Bladder microvascular endothelial cell (primary cell): ENCODE measurements at places on chromosomes 5 and 9. TPM values are rescaled to one million over a fixed set of nuclear protein-coding genes. Genes with fewer than 3 reads are reported as not detected.

SLC6A18 gene
- not detected in 2 replicates for total RNA-seq

CYFIP2 gene
- 9.4 and 30.6 TPM in 2 replicates for total RNA-seq

PCDHAC2 gene
- 0.19 and 0.32 TPM in 2 replicates for total RNA-seq

DHX29 gene
- 16.0 and 24.7 TPM in 2 replicates for total RNA-seq

DBH gene
- total RNA-seq, result not detected in 2 replicates

SIL1 gene
- total RNA-seq, result 48.4 and 60.6 TPM in 2 replicates

GRK6 gene
- 21.2 and 30.5 TPM in 2 replicates for total RNA-seq

FBP1 gene
- 0.49 and 0.57 TPM in 2 replicates for total RNA-seq

TICAM2 gene
- total RNA-seq, result 0.63 and 0.65 TPM in 2 replicates

SVEP1 gene
- under 0.01 and 1.4 TPM in 2 replicates for total RNA-seq

SPARC gene
- total RNA-seq, result 760 and 2,193 TPM in 2 replicates
